Right ventricle myocardium inferior (tissue), 1 donor: ENCODE measurements at places on chromosomes 16 and 17. TPM values are rescaled to one million over a fixed set of nuclear protein-coding genes. Genes with fewer than 3 reads are reported as not detected.

DNA sequence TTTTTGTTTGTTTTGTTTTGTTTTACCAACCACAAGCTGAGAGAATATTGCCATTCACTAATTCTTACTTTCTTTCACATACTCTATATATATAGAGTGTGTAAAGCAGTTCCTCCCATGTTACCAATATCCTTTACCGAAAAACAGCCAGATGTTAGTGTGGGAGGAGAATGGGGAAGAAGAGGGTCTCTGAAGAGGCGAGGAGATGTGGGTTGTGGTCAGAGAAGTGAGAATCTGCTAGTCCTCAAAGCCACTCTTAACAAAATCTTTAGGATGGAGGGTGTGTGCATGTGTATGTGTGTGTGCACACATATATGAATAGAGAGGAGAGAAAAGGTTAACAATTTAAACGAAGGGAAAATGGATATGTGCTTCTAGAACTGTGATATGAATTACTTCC is 80.6 kb downstream of the TUBD1 start:
- DNase-seq = no peak

- no peak for DNase-seq
These were observed 115.3 kb downstream of the SLC39A11 start for GRCh38 chr17:72976971-72977770.

- DNase-seq = peak; percentile 86
These were observed at the start of gene SPATA32 for GRCh38 chr17:45261577-45262515. SPATA32 (minus strand) TSS chr17:45262094; CDS start chr17:45262016, 78 bp downstream.

DNA sequence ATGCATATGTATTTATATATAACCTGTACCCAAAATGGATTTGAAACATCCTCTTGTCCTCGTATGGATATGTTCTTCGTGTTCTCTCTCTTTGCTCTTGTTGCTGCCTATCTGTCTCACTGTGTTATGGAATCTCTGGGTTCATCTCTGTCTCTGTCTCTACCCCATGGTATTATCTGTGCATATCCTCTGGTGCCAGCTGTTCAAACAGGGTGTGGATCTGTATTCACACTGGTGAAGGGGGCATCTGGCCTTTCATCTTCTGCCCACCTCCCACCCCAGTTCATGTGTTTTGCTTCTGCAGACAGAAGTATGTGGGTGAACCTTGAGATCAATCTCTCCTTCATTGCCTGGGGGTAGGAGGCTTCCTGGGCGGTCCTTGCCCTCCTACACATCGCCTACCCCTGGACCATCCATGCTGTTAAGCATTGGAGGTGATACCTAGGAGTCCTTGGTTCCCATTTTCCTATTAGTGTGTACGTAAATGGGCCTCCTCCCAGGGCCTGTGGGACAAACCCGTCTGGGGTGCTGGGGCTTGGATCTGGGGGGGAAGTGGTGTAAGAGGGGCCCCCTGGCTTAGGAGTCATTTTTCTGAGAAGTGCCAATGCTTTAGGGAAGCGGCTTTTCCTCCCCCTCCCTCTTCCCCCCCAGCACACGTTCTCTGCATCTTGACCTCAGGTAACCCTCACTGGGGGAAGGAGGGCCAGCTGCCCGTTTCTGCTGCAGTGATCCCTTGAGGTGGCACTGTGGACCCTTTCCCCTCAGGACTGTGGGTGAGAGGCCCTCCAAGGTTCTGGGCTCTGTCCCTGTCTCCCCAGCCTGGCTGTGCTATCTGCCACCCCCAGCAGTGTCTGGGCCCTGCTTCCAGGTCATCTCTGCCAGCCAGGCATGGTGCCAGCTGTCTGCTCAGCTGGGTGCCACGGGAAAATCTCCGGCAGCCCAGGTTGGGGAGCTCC is 21.1 kb downstream of the RARA start:
- DNase-seq = peak; percentile 87

- DNase-seq = no peak
These were observed 24.9 kb upstream of the DBNDD1 start for GRCh38 chr16:90044111-90044551.

DNA sequence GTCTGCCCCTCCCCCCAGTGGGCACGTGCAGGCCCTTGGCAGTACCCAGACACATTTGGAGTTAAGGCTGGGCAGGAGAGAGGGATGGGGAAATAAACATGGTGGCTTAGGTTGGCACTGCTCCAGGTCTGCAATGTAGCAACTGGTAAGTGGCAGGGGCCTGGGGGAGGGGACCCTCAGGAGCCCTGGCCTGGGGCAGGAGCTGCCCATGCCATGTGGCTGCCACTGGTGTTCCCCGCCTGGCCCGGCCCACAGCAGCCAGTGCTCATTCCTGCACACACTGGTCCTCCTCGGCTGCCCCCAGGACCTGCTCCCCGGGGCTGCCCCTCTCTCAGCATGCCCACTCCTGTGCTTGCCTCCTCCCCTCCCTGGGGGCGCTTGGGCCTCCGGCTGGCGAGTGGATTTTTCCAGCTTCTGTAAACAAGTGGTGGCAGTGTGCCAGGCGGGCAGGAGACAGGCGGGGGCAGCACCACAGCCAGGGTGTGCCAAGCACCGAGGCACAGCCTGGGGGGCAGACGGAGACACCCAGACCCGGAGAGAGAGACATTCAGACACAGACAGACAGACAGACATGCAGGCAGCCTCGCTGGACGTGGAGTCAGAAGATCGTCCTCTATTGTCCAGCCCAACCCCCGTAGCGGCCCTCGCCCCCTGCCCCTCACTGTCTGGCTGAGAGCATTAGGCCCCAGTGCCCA is 9.4 kb downstream of the THRA start:
- DNase-seq = peak; percentile 88

DNA sequence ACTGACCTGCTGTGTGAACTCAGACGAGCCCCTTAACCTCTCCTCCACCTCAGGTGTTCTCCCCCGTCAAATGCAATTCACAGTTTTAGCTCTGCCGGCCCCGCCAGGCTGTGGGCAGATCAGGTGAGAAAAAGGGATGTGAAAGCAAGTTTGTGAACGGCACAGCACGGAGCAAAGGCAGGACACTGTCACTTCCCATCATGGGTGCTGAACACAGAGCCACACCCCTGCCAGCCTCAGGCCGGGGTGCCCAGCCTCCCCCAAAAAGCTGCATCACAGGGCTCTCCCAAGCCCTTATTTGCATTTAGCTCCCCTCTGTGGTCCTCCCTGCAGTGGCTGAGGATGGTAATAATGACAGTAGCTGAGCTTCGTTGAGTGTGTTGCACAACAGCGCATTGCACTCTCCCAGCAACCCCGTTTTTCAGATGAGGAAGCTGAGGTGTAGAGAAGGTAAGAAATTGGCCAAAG is 88.8 kb upstream of the TNRC6C start:
- DNase-seq = peak; percentile 84

GRCh38 chr17:14211246-14211645 is 25.4 kb downstream of the CDRT15 start:
- DNase-seq = no peak

Gene KRTAP9-4
- not detected for total RNA-seq

Gene EME1
- total RNA-seq = 0.60 TPM

Gene IGF2BP1
- total RNA-seq = not detected

Gene PIGW
- 5.8 TPM for total RNA-seq
